Glutamatergic neuron (in vitro differentiated cells): ENCODE measurements at places on chromosomes 11 and 22.

- no peak for DNase-seq
Observed at GRCh38 chr11:66706989-66707388, 22.0 kb downstream of the SPTBN2 start.

- DNase-seq = no peak
Observed at GRCh38 chr11:108223348-108224149, 682 bp downstream of the ATM start.

- DNase-seq = no peak
Observed at GRCh38 chr11:2383852-2384804, 7.0 kb downstream of the CD81 start.

DNA sequence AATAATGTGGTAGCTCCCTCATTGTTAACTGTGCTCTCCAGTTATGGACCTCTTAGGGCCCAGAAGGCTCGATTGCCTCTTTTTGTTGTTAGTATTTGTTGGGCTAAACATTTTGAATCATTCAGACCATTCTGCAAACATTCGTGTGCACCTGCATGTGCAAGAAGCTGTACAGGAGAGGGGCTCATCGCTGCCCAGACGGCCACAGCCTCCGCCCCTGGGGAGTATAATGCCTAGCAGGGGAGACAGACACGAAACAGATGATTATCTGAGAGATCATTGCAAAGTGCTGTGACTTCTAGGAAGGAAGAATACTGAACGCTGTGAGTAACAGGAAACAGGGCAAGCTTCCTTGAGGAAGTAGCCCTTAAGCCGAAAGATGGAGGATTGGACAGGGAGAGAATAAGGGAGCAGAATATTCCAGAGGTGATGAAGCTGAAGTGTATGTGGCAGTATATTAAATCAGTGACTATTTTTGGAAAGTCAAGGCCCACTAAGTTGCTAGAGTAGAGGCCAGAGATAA lies 123.3 kb upstream of the RASSF10 start:
- DNase-seq = no peak

- no peak for DNase-seq
Observed at GRCh38 chr11:94501522-94501921, 7.7 kb downstream of the ANKRD49 start.

GRCh38 chr11:101863361-101863760 lies 51.4 kb upstream of the CEP126 start:
- no peak for DNase-seq
